ENCODE measurements at places on chromosomes 7 and 10. TPM values are rescaled to one million over a fixed set of nuclear protein-coding genes. Genes with fewer than 3 reads are reported as not detected.

- DNase-seq, result no peak
These were observed 78.0 kb downstream of the PRR15 start for GRCh38 chr7:29641651-29642050.

Gene CARD11
- total RNA-seq, result not detected

GRCh38 chr10:26486304-26486703, 48.2 kb downstream of the APBB1IP start:
- DNase-seq, result peak; percentile 92

DNA sequence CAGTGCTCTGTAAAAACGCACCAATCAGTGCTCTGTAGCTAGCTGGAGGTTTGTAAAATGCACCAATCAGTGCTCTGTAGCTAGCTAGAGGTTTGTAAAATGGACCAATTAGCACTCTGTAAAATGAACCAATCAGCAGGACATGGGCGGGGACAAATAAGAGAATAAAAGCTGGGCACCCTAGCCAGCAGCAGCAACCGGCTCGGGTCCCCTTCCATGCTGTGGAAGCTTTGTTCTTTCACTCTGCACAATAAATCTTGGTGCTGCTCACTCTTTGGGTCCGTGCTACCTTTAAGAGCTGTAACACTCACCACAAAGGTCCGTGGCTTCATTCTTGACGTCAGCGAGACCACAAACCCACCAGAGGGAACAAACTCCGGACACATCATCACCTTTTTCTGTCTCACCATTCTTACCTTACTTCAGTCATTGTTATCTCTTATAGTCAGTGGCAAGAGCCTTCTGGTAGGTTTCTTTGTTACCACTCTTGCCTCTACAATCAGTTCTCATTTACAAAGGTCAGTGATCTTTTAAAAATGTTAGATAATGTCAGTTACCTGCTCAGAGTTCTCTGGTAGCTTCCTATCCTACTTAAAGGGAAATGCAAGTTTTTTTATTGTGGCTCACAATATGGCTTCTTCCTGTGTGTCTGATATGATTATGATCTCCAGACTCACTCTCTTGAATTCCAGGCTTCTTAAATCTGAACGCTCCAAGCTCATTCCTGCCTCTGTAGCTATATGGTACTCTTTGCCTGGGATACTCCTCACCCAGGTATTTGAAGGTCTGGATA, 4.5 kb downstream of the STAM start:
- DNase-seq, result no peak

Gene FAM171A1
- 32.9 TPM for total RNA-seq

GRCh38 chr10:124354411-124355382, 64.0 kb downstream of the OAT start:
- DNase-seq, result peak; percentile 56

DNA sequence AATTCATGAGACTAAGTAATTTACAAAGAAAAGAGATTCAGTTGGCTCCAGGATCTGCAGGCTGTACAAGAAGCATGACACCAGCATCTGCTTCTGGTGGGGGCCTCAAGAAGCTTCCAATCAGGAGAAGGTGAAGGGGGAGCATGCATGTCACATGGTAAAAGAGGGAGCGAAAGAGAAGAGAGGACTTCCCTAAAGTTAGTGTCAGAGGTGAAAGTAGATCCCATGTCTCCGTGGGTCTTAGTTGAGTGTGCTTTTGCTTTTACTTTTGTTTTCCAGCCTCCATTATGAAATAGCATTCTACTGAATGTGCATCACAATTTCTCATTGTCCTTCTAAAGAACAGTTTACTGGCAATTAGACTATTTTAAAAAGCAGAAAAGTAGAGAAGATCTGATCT, 213.6 kb upstream of the FZD1 start:
- DNase-seq, result no peak
